AG20443 (cell line): ENCODE measurements at places on chromosomes 7 and 10.

DNA sequence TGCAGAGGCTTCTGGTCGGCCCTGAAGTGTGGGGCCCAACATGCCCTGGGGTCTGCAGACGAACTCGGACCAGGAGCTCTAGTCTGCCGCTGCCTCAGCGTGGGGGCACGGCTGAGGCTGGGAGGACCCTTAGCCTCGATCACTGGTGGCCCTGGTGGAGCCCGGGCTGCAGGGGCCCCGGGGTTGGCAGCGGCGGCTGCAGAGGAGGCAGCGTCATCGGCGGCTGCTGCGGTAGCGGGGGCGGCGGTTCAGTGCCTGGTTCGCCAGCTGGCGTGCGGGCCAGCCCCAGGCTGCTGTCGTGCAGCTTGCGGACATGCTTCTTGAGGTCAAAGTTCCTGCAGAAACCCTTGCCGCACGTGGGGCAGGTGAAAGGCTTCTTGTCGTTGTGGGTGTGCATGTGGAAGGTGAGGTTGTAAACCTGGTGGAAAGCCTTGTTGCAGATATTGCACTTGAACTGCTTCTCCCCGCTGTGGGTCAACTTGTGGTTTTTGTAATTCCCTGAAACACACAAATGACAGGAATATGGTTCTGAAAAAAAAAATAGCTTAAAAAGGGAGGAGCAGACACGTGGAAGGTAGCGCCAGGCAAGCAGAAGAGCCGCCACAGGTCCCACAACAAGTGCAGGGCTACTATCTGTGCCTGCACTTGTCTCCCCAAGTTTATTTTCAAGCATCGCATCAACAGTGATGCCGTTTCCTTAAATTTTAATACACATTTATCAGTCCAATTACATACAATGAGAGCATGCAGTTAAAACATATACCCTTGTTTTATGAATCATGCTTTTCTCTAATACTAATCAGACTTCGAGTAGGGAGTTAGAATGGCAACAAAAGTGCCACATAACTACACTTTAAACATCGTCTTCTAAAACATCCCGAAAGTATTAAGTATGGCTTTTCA is 2.4 kb downstream of the FEZF1 start:
- no peak for DNase-seq

- no peak for DNase-seq
Observed at GRCh38 chr10:101122270-101123084, 8.6 kb upstream of the TLX1 start.

DNA sequence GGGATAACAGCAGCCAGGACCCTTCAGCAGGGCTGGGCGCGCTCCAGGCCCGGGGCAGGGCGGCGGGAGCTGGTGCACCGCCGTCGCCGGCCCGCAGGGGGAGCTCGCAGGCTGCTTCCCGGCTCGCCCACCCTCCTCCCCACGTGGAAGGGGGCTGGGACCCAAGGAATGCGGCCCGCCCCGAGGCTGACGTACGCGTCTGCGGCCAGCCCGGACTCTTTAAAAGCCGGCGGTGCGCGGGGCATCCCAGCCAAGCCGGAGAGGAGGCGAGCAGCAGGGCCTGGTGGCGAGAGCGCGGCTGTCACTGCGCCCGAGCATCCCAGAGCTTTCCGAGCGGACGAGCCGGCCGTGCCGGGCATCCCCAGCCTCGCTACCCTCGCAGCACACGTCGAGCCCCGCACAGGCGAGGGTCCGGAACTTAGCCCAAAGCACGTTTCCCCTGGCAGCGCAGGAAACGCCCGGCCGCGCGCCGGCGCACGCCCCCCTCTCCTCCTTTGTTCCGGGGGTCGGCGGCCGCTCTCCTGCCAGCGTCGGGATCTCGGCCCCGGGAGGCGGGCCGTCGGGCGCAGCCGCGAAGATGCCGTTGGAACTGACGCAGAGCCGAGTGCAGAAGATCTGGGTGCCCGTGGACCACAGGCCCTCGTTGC is at the start of gene PFKFB3:
TSS of gene PFKFB3 (plus strand) at position 249 of the 647 bp plus-strand sequence. CDS start at position 578, 329 bp downstream.
- DNase-seq = peak; percentile 99

DNA sequence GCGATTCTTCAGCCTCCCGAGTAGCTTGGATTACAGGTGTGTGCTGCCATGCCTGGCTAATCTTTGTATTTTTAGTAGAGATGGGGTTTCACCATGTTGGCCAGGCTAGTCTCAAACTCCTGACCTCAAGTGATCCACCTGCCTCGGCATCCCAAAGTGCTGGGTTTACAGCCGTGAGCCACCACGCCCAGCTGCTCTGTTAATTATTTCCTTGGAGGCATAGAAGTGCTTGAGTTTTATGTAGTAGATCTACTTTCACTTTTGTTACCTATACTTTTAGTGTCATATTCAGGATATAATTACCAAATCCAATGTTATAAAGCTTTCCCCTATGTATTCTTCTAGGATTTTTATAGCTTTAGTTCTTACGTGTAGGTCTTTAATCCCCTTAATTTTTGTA is 1093.0 kb downstream of the GATA3 start:
- DNase-seq = no peak

DNA sequence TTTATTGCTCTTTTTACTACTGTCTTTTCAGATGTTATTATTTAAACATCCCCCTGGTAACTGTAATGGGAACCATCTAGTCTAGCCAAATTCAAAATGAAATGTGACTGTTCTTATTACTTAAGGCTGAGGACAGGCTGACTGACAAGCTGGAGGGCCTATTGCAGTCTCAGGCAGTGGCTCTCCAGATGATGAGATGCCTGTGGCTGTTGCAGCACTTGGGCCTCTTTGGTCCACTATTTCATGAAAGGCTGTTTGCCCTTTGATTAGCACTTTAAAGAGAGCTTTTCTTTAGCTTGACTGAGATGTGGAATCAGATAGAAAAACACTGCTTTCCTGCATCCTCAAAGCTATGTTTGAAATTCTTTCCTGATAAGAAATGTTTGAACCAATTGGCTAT is 540.5 kb downstream of the SORCS3 start:
- DNase-seq = no peak

DNA sequence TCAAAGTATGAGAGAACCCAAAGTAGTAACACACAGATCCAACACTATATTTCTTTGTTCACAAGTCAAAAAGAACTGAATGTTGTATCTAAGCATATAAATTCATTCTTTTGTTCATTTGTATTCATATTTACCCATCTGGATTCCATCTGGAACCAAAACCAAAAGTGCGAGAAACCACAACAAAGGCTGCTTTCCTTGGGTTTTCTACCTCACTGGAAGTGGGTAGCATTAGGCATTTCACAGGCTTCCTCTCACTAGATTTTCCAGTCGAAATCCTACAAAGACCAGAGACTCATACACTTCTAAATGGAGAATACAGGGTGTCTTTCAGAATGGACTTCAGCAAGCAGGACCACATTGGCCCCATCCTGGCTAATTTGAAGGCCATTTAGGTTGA is 109.8 kb upstream of the WNT16 start:
- no peak for DNase-seq

DNA sequence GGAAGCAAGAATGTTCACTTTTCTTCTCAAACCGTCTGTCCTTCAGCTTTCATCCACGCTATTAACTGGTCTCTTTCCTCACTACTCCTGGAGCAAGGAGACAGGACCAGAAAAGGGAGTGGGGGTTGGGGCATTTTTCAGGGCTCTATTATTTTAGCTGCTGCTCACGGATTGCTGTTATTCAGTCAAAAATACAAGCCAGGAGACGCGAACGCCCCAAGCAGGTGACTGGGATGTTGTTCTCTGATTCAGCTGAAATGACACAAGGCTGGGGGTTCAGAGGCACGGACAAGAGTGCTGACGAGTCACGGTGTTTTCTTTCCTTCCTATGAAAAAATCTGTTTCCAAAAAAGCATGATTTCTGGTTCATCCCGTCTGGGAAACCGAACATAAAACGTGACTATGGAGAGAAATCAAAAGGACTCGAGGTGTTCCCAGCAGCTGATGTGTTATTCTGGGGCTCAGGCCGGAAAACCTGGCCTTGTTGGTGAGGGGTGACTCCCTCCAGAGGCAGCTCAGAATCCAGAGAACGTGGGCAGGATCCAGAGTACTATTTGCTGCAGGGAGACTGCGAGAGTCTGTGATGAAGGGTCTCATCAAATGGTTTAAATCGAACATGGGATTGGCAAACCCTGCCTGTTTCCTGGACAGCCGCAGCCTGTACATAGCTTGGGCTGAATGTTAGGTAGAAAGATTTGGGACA is 3.5 kb upstream of the INHBA start:
- no peak for DNase-seq

DNA sequence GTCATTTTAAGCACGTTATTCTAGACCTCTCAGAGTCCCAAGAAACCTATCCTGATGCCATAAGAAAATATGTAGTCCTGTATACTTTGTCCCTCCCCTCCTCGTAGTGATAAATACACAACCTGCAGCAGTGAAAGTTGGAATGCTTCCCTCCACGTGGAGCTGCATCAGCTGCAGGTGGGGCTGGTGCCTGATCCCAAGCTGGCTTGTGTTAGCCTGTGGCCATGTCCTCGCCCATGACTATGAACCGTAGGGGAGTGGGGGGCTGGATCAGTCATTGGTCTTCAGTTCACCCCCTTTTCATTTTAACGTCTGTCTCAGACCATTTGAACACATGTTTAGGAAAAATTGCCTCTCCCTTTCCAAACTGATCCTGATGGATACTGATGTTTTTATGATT is 171.4 kb upstream of the HABP2 start:
- DNase-seq = no peak

GRCh38 chr7:151088856-151089699 is 2.8 kb downstream of the AGAP3 start:
- DNase-seq = peak; percentile 66
